Activated T-helper 2 cell treated with anti-CD3 and anti-CD28 coated beads, Interferon-gamma antibody, Interleukin-2, Interleukin-4, amounts not matched to agents 10 μg/mL and 5 μg/mL and 100 μg/mL, durations not matched to agents 14 hours and 24 hours and 36 hours (primary cell): ENCODE measurements at places on chromosomes 7 and 10. TPM values are rescaled to one million over a fixed set of nuclear protein-coding genes. Genes with fewer than 3 reads are reported as not detected.
A peak's percentile ranks its signal among the peaks of the same experiment; 100 is the strongest.

Gene MCM10
- total RNA-seq = 73.3 and 78.5 TPM in 2 replicates

Gene NHLRC2
- 25.9 and 26.0 TPM in 2 replicates for total RNA-seq

Gene CCDC172
- not detected in 2 replicates for total RNA-seq

Gene KLF14
- not detected in 2 replicates for total RNA-seq

Gene TAS2R5
- total RNA-seq = 0.60 and 0.62 TPM in 2 replicates

Gene RAB19
- 12.5 and 14.5 TPM in 2 replicates for total RNA-seq

Gene AHCYL2
- 14.7 and 15.1 TPM in 2 replicates for total RNA-seq

Gene RHOBTB1
- 0.05 and 0.30 TPM in 2 replicates for total RNA-seq

Gene OR2A42
- total RNA-seq = 0.09 TPM in 1 of 2 replicates, not detected in the other

Gene SNX10
- total RNA-seq = 54.9 and 59.3 TPM in 2 replicates

Gene VSTM2A
- not detected in 2 replicates for total RNA-seq

Gene ADRA2A
- total RNA-seq = not detected in 2 replicates

- no peak overlapping the region for H3K4me3 ChIP-seq
- H3K27ac ChIP-seq = no peak overlapping the region
- peaks cover 11% of the 10 kb centered on the region for H3K27me3 ChIP-seq
- no peaks in the 10 kb centered on the region for H3K4me1 ChIP-seq
- H3K36me3 ChIP-seq = no peaks in the 10 kb centered on the region
- DNase-seq = no peak
Observed at GRCh38 chr10:86261941-86262687, 104.5 kb downstream of the GRID1 start.

DNA sequence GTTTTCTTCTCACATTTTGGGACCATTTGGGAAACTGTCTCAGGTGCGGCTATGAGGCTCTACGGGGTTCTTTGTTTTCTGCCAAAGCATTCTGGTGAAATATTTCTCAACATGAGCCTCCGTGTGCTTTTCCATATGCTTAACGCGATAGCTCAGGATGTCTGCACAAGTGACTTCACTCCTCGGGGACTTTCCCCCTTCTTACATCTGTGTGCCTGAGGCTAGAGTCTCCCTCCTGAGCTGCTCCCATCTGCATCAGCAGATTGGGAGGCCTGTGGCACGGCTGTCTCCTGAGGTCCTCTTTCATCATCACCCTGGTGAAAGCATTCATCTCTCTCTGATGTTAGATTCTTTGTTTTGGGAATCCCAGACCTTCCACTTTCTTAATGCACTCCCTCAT is 1190.9 kb downstream of the TYW1 start:
- H3K4me1 ChIP-seq = no peaks in the 10 kb centered on the region
- H3K4me3 ChIP-seq = no peak overlapping the region
- no peaks in the 10 kb centered on the region for H3K36me3 ChIP-seq
- H3K27ac ChIP-seq = no peak overlapping the region
- DNase-seq = no peak
- H3K27me3 ChIP-seq = no peaks in the 10 kb centered on the region

- no peaks in the 10 kb centered on the region for H3K4me1 ChIP-seq
- H3K4me3 ChIP-seq = no peak overlapping the region
- H3K27ac ChIP-seq = no peak overlapping the region
- H3K27me3 ChIP-seq = peaks cover 2% of the 10 kb centered on the region
Observed at GRCh38 chr7:55056577-55057480, 38.0 kb downstream of the EGFR start.

GRCh38 chr7:26036092-26036491 is 115.9 kb upstream of the NFE2L3 start:
- DNase-seq = no peak
- no peak overlapping the region for H3K27ac ChIP-seq
- peaks cover 17% of the 10 kb centered on the region for H3K27me3 ChIP-seq
- H3K36me3 ChIP-seq = no peaks in the 10 kb centered on the region
- no peak overlapping the region for H3K4me3 ChIP-seq
- H3K4me1 ChIP-seq = peaks cover 10% of the 10 kb centered on the region

- H3K4me3 ChIP-seq = no peak overlapping the region
- no peaks in the 10 kb centered on the region for H3K36me3 ChIP-seq
- H3K4me1 ChIP-seq = no peaks in the 10 kb centered on the region
Observed at GRCh38 chr10:130472236-130472635, 336.0 kb downstream of the GLRX3 start.

- H3K4me3 ChIP-seq = no peak overlapping the region
- H3K27me3 ChIP-seq = no peaks in the 10 kb centered on the region
- H3K36me3 ChIP-seq = no peaks in the 10 kb centered on the region
- H3K4me1 ChIP-seq = no peaks in the 10 kb centered on the region
- no peak for DNase-seq
- no peak overlapping the region for H3K27ac ChIP-seq
Observed at GRCh38 chr7:80725181-80725611, 86.8 kb downstream of the CD36 start.

- no peaks in the 10 kb centered on the region for H3K4me1 ChIP-seq
- no peak overlapping the region for H3K27ac ChIP-seq
- H3K27me3 ChIP-seq = no peaks in the 10 kb centered on the region
- DNase-seq = no peak
Observed at GRCh38 chr7:77653572-77653971, 42.7 kb upstream of the RSBN1L start.

GRCh38 chr7:134374291-134374690 is 57.6 kb upstream of the SLC35B4 start:
- H3K4me1 ChIP-seq = no peaks in the 10 kb centered on the region
- no peak overlapping the region for H3K4me3 ChIP-seq
- H3K27ac ChIP-seq = no peak overlapping the region
- peaks cover 10% of the 10 kb centered on the region for H3K27me3 ChIP-seq

GRCh38 chr10:101793526-101793925 is 10.3 kb upstream of the NPM3 start:
- peaks cover 73% of the 10 kb centered on the region for H3K36me3 ChIP-seq
- no peak for DNase-seq
- H3K27me3 ChIP-seq = no peaks in the 10 kb centered on the region
- no peak overlapping the region for H3K4me3 ChIP-seq
- no peak overlapping the region for H3K27ac ChIP-seq

DNA sequence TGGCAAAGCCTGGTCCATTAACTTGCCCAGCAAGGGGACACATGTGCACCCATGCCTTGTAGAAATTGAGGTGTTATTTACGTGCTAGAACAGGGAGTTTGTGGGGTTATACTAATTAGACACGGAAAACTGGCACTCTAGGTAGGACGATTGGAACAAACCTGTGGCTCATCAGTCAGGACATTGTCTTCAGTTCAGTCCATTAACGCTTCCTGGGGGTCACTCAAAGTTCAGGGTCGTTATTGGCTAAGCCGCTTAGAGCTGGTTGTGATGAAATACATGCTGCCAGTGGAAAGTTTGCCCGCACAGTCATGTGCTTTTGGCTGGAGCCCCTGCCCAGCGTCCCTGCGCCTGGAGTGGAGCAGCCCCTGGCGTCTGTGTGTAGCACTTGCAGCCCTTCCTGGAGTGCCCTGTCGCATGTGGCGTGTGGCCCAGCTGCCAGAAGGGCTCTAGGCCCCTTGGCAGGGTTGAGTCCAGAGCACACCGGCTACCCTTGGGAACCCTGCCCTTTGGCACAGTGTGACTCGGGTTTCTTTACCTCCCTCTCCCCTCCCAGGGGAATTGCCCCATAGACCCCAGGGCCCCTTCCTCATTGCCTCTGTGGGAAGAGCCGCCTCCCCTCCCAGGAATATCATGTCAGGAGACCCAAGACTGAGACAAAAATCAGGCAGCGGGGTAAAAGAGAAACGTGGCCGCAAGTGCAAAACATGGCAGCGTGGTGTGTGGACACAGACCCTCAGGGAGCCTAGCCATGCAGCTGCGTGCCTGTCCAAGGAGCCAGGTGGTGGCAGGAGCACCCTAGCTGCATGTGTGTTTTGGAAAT is 9.8 kb downstream of the ZNF775 start:
- no peak for DNase-seq
- H3K27ac ChIP-seq = peak overlapping the region; percentile 42
- H3K27me3 ChIP-seq = no peaks in the 10 kb centered on the region
- H3K36me3 ChIP-seq = peaks cover 22% of the 10 kb centered on the region

DNA sequence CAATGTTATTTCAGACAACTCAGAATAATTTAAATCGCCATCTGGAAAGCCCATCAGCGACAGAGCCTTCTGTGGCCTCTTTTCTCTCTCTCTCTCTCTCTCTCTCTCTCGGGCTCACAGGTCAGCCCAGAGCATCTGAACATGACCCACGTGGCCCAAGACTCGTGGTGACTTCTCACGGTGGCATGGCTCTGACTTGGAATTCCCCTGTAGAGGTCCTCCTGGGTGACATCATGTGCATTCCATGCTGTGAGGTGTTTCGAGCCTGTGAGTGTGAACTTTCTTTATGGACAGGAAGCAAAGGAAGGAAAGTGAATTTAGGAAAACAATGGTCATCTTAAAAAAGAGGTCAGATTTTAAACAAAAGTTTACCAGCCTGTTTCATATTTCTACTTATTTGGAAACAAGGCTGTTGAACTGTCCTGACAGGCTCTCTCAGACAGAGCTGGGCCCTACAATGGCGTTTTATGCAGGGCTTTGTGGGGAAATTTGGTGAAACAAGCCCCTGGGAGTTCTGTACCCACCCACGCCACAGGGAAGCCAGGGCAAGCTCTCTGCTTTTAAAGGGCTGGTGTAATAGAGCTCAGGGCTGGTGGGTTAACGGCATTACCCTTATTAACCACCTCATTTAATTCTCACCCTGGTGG is 359.7 kb upstream of the ZNF32 start:
- no peak for DNase-seq
- H3K4me1 ChIP-seq = peaks cover 6% of the 10 kb centered on the region
- no peak overlapping the region for H3K4me3 ChIP-seq

GRCh38 chr7:95585426-95585789 is 10.9 kb downstream of the PDK4 start:
- H3K4me3 ChIP-seq = no peak overlapping the region
- H3K36me3 ChIP-seq = no peaks in the 10 kb centered on the region
- DNase-seq = no peak

DNA sequence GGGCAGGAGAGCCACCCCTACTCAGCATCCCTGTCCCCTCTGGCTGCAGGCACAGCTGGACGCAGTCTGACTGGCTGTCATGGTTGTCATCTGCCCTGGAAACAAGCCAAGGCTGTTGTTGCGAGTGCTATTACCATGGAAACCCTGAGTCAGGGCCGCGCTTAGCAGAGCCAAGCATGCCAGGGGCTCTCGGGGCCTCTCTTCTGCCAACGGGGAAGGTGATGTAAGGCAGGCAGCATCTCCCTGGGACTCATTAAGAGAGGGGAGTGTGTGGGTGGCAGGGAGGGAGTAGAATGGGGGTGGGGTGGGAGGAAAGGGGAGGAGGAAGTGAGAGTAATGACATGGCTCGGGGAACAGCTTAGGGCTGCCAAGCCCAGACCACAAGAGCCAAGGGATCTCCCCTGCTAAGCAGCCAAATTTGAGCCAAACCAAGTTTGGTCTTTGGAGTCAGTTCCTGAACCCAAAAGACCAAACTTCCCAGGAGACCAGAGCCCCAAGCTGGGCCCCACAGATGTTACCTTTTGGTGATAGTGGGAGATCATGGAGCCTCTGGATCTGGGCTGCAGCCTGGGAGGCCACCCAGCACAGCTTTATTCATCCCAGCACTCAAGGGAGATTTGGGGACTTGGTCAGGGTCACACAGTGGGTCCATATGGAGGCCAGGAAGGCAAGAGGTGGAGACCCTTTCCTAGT is 67.6 kb downstream of the TMEM130 start:
- no peaks in the 10 kb centered on the region for H3K4me1 ChIP-seq
- no peaks in the 10 kb centered on the region for H3K27me3 ChIP-seq
- H3K27ac ChIP-seq = no peak overlapping the region
- no peaks in the 10 kb centered on the region for H3K36me3 ChIP-seq
- H3K4me3 ChIP-seq = no peak overlapping the region
- no peak for DNase-seq

DNA sequence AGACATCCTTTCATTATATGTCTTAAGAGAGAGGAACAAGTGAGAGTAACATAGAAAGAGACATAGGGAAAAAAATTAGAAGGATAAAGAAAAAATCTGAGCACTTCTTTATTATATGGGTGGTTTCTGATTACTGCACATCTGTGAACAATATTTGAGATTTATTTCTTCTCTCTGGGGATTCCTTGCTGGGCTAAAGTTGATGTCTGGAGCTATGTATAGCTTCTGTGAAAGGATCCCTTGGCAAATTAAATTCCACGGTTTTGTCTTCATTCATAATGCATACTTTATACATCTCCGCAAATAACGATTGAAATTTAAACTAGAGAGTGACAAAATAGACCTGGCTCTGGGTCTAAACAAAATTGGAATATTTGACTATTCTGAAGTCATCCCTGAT is 232.2 kb upstream of the CTBP2 start:
- H3K27ac ChIP-seq = no peak overlapping the region
- no peaks in the 10 kb centered on the region for H3K27me3 ChIP-seq
- H3K4me1 ChIP-seq = no peaks in the 10 kb centered on the region

DNA sequence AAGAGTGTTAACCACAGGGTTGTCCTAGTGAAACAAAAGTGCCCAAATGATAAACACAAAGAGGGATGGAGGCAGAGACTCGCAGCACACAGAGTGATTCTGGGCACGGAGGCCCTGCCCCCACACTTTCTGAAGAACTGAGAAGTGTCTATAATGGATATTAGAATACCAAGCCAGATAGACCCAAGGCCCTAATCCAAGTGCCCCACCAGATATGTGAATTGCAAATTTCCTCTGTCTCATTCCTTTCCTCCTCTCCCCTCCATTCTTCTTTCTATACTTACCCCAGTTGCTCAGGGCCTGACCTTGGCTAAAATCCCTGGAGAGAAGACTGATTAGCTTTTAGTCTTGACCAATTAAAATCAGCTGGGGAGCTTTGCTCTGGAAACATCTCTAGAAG is 106.8 kb upstream of the AOAH start:
- peaks cover 12% of the 10 kb centered on the region for H3K36me3 ChIP-seq
- H3K4me1 ChIP-seq = no peaks in the 10 kb centered on the region
- no peak overlapping the region for H3K4me3 ChIP-seq
- no peak for DNase-seq

DNA sequence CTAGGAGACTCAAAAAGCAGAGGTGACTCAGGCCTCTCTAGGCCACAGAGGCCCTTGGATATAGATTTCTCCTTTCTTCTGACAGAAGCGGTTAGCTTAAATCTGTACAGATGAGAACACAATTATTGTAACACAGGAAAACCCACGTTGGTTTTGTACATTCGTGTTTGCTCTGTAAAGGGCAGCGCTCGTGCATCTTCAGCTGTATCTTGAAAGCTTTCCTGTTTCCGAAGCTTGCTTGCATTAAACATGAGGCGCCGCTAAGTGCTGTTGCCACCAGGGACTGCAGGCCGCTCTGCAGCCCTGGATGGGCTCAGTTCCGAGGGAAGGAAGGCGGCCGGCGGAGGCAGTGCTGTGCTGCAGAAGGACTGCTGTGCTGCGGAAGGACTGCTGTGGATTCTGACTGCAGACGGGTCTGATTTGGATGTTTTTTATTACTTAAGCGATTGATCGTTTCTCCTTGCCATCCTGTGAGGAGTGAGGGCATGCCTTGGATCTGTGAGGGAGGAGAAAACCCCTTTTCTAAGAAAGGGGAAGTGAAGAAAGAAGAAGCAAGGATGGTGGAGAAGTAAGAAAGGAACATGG is 53.3 kb downstream of the FHIP2A start:
- H3K4me1 ChIP-seq = peaks cover 19% of the 10 kb centered on the region
- H3K4me3 ChIP-seq = no peak overlapping the region
- peaks cover 20% of the 10 kb centered on the region for H3K27me3 ChIP-seq
- no peak overlapping the region for H3K27ac ChIP-seq
- no peaks in the 10 kb centered on the region for H3K36me3 ChIP-seq
- no peak for DNase-seq
